ENCODE measurements at places on chromosomes 1 and 21. TPM values are rescaled to one million over a fixed set of nuclear protein-coding genes. Genes with fewer than 3 reads are reported as not detected.

S100A14 gene
- polyA plus RNA-seq: not detected

MATN1 gene
- 0.23 TPM for polyA plus RNA-seq

SPATA21 gene
- polyA plus RNA-seq: 0.10 TPM

KCNK1 gene
- polyA plus RNA-seq: 10.1 TPM

CRTC2 gene
- polyA plus RNA-seq: 25.5 TPM

PEA15 gene
- polyA plus RNA-seq: 322 TPM

CHRM3 gene
- polyA plus RNA-seq: 0.16 TPM

MRPL9 gene
- polyA plus RNA-seq: 87.5 TPM

OR2T33 gene
- polyA plus RNA-seq: 0.07 TPM

KRTAP6-1 gene
- not detected for polyA plus RNA-seq

LGR6 gene
- polyA plus RNA-seq: not detected

FNDC10 gene
- polyA plus RNA-seq: 6.7 TPM

CYP4B1 gene
- not detected for polyA plus RNA-seq

GUCA2A gene
- not detected for polyA plus RNA-seq

ASPM gene
- 3.3 TPM for polyA plus RNA-seq

SPATA1 gene
- 1.6 TPM for polyA plus RNA-seq

MRAP gene
- polyA plus RNA-seq: not detected

S100B gene
- 0.24 TPM for polyA plus RNA-seq

EDEM3 gene
- 28.6 TPM for polyA plus RNA-seq

KCNA2 gene
- not detected for polyA plus RNA-seq

TSSK3 gene
- 0.28 TPM for polyA plus RNA-seq

MNDA gene
- polyA plus RNA-seq: not detected

GSTM3 gene
- polyA plus RNA-seq: 84.9 TPM

C1orf53 gene
- 22.9 TPM for polyA plus RNA-seq

LEFTY2 gene
- not detected for polyA plus RNA-seq

PTGFR gene
- 3.6 TPM for polyA plus RNA-seq

CNKSR1 gene
- polyA plus RNA-seq: 0.58 TPM

SMCP gene
- polyA plus RNA-seq: not detected

TNFRSF25 gene
- 20.8 TPM for polyA plus RNA-seq

DISC1 gene
- polyA plus RNA-seq: 1.7 TPM

ASCL5 gene
- polyA plus RNA-seq: not detected

RGS18 gene
- polyA plus RNA-seq: not detected

FABP3 gene
- polyA plus RNA-seq: 0.08 TPM

DEPDC1 gene
- polyA plus RNA-seq: 3.8 TPM

C1orf167 gene
- polyA plus RNA-seq: not detected

PRDM2 gene
- polyA plus RNA-seq: 7.2 TPM

FHAD1 gene
- 0.55 TPM for polyA plus RNA-seq

CELA2B gene
- polyA plus RNA-seq: not detected

GCSAML gene
- not detected for polyA plus RNA-seq

RAB25 gene
- polyA plus RNA-seq: not detected

Data from SK-N-SH (cell line).